ENCODE measurements at places on chromosomes 6 and 20. TPM values are rescaled to one million over a fixed set of nuclear protein-coding genes. Genes with fewer than 3 reads are reported as not detected.

GRCh38 chr6:136609873-136610706 lies 59.9 kb upstream of the MAP7 start:
- no peak for DNase-seq

RSPH9 gene
- 0.09 TPM for total RNA-seq

DNA sequence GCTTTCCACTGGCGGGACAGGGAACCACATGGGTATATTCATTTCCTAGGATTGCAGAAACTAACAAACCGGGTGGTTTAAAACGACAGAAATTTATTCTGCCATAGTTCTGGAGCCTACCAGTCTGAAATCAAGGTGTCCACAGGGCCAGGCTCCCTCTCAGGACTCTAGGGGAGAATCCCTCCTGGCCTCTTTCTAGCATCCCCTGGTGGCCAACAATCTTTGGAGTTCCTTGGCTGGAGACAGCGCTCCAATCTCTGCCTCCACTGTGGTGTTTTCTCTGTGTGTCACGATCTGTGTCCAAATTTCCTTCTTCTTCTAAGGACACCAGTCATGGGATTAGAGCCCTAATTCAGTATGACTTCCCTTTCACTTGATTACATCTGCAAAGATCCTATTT lies 95.0 kb downstream of the SCML4 start:
- DNase-seq: no peak

- no peak for DNase-seq
These were observed 1.7 kb upstream of the SCAF8 start for GRCh38 chr6:154731296-154732218.

DNA sequence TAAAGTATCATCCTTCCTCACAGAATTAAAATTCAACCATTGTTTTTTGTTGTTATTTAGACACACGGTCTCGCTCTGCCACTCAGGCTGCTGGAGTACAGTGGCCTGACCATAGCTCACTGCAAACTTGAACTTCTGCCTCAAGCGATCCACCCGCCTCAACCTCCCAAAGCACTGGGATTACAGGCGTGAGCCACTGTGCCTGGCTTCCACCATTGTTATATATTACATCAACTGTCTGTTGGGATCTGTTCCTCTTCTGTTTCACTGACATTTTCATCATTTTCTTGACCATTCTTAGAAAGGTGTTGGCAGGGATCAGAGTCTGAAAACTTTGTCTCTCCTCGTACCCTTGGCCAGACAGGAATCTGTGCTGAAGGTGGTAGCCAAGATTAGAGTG lies 21.3 kb upstream of the TULP1 start:
- DNase-seq: no peak

- DNase-seq: no peak
These were observed 5.0 kb downstream of the PYGB start for GRCh38 chr20:25252686-25253421.

EPPIN gene
- not detected for total RNA-seq

DNA sequence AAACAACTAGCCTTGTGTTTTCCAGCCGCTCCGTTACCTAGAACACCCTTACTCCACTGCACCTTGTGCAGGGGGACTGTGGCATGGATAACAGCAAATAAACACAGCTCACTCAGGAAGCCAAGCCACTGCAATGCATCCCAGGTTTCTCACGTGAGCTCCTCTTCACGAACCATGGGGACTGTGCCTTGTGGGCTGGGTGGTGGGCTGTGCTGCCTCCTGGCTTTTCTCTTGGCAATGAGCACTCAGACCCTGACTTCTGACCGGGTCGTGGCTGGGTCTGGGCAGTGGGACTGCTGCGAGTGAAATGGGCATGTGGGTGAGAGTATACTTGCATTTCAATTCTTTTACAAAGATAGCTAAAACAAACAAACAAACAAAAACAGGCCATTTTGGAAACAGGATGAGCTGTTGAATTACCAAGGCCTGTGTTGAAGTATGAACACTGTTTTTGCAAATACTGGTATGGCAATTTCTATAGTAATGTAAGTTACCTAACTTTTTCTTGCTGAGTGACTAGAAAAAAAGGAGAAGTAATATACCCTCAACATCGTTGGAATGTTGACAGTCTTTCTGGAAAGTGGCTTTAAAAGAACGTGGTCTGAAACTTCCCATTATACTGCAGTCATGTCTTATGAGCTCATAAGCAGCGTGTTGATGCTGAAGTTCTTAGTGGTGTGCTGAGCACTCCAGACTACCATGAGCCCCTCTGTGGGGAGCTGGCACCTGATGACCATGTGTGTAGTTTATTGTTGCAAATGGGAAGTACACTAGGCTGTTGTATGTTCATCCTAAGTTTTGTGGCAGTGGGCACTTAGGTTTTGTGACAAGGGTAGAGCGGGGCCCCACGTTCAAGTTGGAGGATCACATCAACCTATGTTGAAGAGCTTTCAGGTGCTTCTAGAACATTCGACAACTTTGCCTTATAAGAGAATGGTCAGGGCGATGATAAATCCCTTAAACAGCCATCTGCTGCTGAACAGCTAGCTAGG lies 120.4 kb downstream of the ARMC2 start:
- no peak for DNase-seq

DUSP15 gene
- total RNA-seq: 3.7 TPM

DNA sequence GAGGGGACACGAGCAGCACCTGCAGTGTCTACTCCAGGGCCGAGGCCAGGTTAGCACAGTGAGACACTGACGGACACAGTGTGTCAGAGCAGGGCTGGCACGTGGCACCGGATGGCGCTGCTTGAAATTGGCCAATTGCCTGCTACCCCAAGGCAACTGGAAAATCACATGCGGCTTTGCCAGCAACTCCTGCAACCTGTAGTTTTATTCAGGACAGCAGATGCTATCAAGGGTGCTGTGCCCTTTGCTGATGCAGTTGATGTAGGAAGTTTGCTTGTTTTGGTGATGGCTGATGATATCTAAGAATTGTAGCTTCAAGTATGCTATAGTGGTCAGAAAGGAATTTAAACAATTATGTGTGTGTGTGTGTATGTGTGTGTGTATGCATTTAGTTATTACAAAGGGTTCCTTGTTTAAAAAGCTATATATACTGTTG lies 25.9 kb downstream of the RIN2 start:
- DNase-seq: no peak

GRCh38 chr6:121826156-121826810 lies 390.8 kb downstream of the GJA1 start:
- no peak for DNase-seq

- DNase-seq: no peak
These were observed 7.0 kb downstream of the GDAP1L1 start for GRCh38 chr20:44254073-44254472.

SCRT2 gene
- total RNA-seq: not detected
